ENCODE measurements at places on chromosomes 6 and 20.

GRCh38 chr6:36340306-36340617 is 3.6 kb upstream of the BNIP5 start:
- DNase-seq: no peak

DNA sequence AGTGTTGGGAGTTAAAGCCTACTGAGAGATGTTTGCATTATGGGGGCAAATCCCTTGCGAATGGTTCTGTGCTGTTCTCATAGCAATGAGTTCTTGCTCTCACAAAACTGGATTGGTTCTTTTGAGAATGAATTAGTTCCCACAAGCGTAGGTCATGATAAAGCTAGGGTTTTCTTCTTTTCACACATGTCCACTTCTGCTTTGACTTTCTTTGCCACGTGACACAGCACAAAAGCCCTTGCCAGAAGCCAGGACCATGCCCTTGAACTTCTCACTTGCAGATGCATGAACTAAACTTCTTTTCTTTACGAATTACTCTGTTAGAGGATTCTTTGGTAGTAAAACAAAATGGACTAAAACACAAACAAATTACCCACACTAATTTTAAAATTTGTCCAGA is 922.8 kb downstream of the EPHA7 start:
- DNase-seq: no peak

GRCh38 chr6:102981490-102982015 is 1588.0 kb downstream of the GRIK2 start:
- DNase-seq: no peak

- no peak for DNase-seq
These were observed 53.0 kb upstream of the TCF21 start for GRCh38 chr6:133835901-133836300.

GRCh38 chr6:103183831-103184411 is 1675.8 kb downstream of the HACE1 start:
- no peak for DNase-seq

DNA sequence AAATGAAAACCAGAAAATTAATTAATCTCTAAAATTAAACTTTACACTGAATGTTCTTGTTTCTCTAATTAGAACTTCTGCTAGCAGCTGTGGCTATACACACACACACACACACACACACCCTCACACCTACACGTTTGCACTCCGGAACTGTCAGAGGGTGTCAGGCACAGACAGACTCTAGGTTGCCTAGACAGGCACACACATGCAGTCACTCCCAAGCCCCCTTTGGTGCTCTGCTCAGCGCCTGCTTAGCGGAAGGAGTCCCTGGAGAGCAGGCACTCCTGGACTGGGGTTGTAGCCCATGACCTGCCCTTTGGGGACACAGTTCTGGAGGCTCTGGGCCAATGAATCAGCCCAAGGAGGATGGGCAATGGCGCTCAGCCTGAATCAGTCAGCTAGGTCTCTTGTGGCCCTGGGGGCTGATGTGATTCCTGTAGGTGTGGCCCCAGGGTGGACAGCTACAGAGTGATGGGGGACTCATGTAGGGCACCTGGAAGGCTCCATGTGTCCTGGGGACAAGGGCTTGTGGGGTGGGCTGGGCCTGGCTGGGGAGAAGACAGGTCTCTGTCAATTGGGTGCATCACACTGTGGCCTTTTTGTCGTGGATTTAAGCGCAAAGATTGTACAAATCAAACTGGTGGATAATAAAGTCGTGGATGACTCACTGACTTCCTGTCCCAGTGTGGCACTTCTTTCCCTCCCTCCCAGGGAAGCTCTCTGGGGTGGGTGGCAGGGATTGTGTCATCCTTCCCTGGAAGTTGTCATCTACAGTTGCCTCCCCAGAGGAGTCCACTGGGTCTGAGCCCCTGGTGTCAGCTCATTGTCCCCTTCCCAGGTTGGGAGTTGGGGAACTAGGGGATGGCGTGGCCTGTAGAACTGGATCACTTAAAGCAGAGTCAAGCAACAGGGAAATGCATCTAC is 8.8 kb downstream of the TMEM151B start:
- peak; percentile 51 for DNase-seq

DNA sequence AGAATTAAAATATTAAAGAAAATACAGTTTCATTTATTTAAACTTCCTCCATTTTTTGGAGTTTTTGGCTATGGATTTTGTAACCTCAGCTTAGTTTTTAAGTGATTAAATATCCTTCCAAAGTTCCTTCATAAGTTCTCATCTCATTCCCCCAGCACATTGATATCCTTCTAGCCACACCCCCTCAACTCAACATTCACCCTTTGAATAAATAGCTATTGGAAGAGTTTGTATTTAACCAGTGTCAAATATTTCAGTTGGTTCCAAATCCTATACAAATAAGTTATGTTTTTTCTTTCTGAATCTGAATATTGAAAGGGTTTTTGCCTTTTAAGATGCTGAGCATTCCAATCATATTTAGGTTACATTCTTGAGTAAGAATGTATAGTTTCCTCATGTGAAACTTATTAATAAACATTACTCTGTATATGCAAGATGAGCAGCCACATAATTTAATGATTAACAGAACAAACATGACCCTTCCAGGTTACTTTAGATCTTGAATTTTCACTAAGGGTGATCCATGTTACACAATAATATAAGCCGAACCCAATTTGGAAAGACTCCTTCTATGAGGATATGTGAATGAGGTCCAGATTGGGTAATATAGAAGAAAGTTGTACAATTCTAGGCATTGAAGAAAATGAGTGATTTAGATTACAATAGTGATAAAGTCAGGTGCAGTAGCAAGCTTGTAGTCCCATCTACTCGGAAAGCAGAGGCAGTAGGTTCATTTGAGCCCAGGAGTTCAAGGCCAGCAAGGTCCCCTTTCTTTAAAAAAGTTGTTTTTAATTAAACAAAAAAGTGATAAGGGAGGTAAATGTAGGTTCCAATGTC is 13.6 kb downstream of the GLYATL3 start:
- DNase-seq: no peak

DNA sequence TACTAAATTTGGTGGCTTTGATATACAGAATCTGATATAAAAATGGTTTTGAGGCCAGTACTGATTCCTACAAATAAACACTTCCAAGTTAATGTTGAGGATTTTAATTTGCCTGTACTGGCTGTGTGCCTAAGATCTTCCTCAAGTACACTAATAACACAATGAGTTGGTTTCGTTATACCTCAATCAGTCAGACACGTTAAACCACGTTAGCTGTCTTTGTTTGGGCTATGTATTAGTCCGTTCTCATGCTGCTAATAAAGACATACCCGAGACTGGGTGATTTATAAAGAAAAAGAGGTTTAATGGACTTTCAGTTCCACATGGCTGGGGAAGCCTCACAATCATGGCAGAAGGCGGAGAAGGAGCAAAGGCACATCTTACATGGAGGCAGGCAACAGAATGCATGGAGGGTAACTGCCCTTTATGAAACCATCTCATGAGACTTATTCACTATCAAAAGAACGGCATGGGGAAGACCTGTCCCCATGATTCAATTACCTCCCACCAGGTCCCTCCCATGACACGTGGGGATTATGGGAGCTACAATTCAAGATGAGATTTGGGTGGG is 46.2 kb downstream of the NT5E start:
- no peak for DNase-seq

DNA sequence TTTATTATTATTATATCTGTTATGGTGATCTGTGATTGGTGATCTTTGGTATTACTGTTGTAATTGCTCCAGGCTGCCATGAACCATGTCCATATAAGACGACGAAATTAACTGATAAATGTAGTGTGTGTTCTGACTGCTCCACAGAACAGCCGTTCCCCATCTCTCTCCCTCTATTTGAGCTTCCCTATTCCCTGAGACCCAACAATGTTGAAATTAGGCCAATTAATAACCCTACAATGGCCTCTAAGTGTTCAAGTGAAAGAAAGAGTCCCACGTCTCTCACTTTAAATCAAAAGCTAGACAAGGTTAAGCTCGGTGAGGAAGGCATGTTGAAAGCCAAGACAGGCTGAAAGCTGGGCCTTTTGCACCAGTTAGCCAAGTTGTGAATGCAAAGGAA is 51.6 kb downstream of the ZFP64 start:
- no peak for DNase-seq

DNA sequence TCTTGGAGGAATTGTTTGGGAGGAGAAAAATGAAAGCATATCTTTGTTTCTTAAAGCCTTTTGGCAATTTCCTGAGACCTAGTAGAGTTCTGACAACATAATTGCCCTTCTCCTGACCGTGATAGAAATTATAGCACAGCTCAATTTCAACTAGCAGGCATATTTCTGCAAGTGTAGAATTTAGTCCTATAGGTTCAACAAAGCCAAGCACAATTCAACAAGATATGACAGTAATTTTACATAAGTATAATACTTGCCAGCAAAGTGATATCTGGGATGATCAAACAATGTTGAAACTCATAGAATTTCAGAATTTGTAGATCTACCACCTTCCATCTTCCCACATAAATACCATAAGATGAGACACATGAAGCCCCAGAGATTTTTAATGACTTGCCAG is 73.1 kb downstream of the SPTLC3 start:
- no peak for DNase-seq

- DNase-seq: no peak
These were observed 64.9 kb upstream of the AFDN start for GRCh38 chr6:167761794-167762258.

- no peak for DNase-seq
These were observed 5.5 kb upstream of the NPBWR2 start for GRCh38 chr20:64112691-64113443.

GRCh38 chr6:12094689-12095088 is 82.6 kb downstream of the HIVEP1 start:
- DNase-seq: no peak

- DNase-seq: peak; percentile 74
These were observed 2.9 kb downstream of the RXRB start for GRCh38 chr6:33197431-33198048.

DNA sequence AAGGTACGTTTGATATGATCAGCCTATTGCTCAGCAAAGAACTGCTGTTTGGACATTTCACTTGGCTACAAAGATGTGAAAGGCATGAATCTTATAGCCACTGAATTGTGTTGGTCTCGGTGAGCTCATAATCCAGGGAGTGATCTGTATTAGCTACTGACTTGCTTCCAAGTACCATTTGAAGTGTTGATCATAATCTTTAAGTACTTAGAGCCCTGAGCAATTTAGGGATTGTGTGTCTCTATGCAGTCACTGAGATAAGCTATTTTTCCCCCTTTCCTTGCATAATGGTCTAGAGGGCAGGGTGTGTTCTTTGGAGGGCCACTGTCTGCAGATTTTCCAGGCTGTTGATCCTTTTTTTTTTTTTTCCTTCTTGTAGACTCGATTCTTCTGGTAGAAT is 393.6 kb downstream of the ESR1 start:
- no peak for DNase-seq

GRCh38 chr6:84061613-84062398 is 28.2 kb downstream of the MRAP2 start:
- no peak for DNase-seq

GRCh38 chr20:58684291-58684690 is 8.3 kb upstream of the NPEPL1 start:
- DNase-seq: no peak

GRCh38 chr6:22658183-22658582 is 88.8 kb downstream of the HDGFL1 start:
- no peak for DNase-seq

GRCh38 chr6:88725111-88725975 is 238.1 kb downstream of the RNGTT start:
- no peak for DNase-seq

- DNase-seq: no peak
These were observed 122.9 kb downstream of the FAM120B start for GRCh38 chr6:170429450-170429849.

GRCh38 chr20:10501402-10501801 is 66.3 kb downstream of the SLX4IP start:
- peak; percentile 62 for DNase-seq

Measured in suppressor macrophage (primary cell).